ENCODE measurements at places on chromosomes 5 and 9.
A peak's percentile ranks its signal among the peaks of the same experiment; 100 is the strongest.

DNA sequence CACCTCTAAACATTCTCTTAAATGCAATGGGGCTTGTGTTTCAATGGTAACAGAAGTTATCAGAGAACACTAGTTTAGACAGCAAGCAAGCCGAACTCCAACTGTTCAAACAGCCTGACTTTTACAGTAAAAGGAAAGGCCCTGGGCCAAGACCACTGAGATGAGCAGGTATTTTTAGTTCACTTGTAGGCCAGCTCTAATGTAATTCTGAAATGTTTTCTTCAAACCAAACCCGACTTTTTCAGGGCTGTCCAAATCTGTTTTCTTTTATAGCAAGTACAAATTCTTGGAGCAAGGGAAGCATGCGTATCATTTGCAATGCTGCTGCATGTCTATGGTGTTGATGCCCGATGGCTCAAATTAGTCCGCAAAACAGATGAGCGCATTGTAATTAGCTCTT, 192.9 kb downstream of the SLF1 start:
- no peak for DNase-seq

- DNase-seq: no peak
Measured at GRCh38 chr9:117284414-117284813, 130.4 kb downstream of the ASTN2 start.

DNA sequence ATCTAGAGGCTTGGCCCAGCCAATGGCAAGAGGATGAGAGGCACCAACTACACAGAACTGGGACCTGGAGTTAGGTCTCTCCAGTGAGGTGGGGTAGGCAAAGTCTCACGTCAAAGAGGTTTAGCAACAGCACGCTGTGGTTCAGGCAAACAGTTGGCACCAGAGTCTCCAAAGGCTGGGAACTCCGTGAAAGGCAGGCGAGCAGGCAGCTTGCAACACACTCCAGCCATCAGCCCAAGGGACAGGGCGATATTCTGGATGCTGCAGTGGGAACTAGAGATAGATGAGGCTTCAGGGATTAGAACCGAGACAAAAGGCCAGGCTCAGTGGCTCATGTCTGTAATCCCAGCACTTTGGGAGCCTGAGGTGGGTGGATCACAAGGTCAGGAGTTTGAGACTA, 129.1 kb downstream of the PDZD2 start:
- no peak for DNase-seq

GRCh38 chr5:141732417-141732816, 50.4 kb upstream of the ARAP3 start:
- DNase-seq: no peak

DNA sequence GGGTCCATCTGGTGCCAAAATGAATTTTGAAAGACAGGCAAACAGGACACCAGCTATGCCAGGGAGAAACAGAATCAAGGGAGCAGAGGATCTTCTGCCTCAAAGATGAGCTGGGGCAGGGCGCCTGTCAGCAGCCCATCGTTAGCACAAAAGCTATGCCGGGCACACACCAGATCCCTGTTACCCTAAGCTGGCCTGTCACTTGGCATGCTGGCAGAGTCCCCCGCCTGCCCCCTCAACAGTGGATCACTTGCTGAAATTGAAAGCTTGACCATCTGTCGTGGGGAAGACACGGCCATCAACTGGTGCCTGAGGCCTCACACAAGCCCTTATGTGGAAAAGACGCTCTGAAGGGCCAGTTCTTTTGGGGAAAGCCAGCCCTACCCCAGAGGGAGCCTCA, 256.4 kb downstream of the EBF1 start:
- no peak for DNase-seq

GRCh38 chr5:156361436-156362109, 34.6 kb downstream of the SGCD start:
- DNase-seq: no peak

DNA sequence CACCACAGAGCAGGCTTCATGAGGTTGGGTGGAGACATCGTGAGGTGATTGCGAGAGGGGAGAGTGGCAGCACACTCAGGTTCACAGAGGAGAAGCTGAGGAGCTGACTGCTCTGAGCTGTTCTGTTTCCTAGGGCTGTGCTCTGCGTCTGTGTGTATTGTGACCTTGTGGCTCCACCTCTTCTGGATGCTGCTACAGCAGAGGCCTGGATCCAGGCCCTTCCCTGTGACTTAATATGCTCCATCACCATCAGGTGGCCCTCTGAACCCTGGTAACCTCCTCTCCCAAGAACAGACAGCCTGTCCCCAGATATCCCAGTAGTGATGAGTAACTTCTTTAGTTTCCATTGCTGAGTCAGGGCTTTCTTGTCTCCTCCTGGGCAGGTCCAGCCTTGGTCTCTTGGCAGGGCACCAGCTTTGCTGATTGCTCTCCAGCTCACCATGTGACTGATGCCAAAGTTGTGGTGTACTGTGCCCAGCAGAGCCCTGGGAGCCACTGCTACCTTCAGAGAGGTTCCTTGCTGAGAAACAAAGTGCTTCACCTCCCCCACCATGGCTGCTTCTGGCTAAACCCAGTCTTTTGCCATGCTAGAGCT, 212.8 kb upstream of the CHD1 start:
- DNase-seq: no peak

DNA sequence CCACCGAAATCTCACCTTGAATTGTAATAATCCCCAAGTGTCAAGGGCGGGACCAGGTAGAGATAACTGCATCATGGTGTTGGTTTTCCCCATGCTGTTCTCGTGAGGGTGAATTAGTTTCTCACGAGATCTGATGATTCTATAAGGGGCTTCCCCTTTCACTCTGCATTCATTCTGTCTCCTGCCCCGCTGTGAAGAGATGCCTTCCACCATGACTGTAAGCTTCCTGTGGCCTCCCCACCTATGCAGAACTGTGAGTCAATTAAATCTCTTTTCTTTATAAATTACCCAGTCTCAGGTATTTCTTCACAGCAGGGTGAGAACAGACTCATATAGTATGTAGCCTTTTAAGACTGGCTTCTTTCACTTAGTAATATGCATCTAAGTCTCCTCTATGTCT, 128.1 kb upstream of the NR5A1 start:
- no peak for DNase-seq

- DNase-seq: no peak
Measured at GRCh38 chr9:24582146-24583126, 36.7 kb upstream of the IZUMO3 start.

GRCh38 chr9:99807276-99807852, 14.3 kb upstream of the NR4A3 start:
- DNase-seq: peak; percentile 44

DNA sequence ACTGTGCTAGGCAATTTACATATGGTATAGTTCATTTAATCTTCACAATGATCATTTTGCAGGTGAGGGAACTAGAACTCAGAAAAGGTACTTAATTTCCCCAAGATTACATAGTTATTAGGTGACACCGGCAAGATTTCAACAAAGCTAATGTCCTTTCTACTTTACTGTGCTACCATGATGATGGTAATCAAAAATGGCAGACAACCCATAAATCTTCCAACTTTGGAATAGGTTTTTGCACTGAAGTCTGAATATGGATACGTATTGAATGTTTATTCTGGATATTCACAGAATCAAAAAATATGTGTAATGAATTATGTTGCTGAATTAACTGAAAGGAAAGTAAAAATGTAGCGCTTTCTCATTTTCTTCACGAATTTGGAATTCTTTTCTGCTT, 13.8 kb downstream of the PDCD1LG2 start:
- no peak for DNase-seq

DNA sequence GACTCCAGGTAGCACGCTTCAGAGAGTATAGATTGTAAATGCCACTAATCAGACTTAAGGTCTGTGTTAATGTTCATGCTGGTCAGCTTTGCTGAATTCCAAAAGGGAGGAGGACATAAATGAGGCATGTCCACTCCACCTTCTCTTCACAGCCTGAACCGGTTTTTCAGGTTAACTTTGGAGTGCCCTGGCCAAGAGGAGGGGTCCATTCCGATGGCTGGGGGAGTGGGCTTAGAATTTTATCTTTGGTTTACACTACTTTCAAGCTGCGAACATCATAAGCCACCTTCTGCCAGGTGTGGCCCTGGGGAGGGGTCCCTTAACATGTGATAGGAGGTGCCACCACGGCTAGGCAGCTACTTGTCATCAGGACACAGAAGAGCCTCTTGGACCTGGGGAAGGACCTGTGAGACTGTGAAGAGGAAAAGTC, 24.2 kb downstream of the ABO start:
- no peak for DNase-seq

GRCh38 chr5:31982621-31983020, 191.5 kb downstream of the GOLPH3 start:
- no peak for DNase-seq

- no peak for DNase-seq
Measured at GRCh38 chr5:179198825-179199224, 138.7 kb downstream of the ZNF354C start.

- no peak for DNase-seq
Measured at GRCh38 chr5:87138091-87138805, 129.4 kb upstream of the RASA1 start.

- DNase-seq: no peak
Measured at GRCh38 chr5:7446913-7447312, 51.0 kb downstream of the ADCY2 start.
